NCI-H748 treated with DMSO at 0.1 percent for 48 hours (cell line): ENCODE measurements at places on chromosomes 2 and 18.

DNA sequence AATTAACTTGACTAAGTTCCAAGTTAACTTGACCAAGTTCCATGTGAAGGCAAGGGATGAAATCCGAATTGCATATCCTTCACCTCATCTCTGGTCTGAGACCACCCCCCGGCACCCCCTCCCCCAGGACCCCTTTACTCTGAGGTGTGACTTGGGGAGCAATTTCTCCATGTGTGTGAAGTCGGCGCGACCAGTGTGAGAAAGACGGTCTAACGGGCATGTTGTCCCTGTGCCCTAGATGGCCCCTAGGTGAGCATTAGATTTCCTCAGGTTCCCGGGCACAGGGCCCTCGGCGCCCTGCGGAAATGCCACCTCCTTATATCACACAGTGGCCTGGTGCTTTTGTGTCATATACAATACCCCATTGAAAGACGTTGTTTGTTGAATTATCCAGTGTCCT, 137.1 kb downstream of the CTIF start:
- DNase-seq = no peak

GRCh38 chr2:98801921-98802321, 71.0 kb upstream of the MGAT4A start:
- no peak for DNase-seq

GRCh38 chr2:223542501-223542900, 59.7 kb downstream of the SCG2 start:
- DNase-seq = peak; percentile 74

GRCh38 chr18:23291456-23292205, 156.3 kb downstream of the CABLES1 start:
- DNase-seq = no peak

DNA sequence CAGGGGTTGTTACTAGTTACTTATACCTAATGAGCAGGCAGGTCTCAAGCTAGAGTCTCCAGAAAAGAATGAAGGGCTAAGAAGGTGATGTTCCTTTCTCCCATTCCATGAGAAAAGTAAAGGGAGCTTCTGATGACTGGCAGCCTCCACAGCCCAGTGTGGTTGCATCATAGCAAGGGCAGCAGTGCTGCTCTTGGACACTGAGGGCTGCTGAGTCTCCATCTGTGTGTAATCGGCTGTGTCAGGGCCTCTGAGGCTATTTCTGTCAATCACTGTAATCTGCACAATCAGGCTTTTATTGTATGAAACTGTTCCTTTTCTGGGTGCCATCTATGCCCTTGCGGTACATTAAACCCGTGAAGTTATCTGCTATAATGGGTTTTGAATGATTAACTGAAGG, 164.1 kb upstream of the FBXO11 start:
- no peak for DNase-seq

GRCh38 chr2:224518806-224519580, 66.2 kb downstream of the CUL3 start:
- DNase-seq = no peak
